ENCODE measurements at places on chromosomes 4 and X.

GRCh38 chrX:64202808-64203325, 2.6 kb downstream of the AMER1 start:
- DNase-seq, result no peak

GRCh38 chr4:54054501-54054900, 9.9 kb downstream of the CHIC2 start:
- DNase-seq, result no peak

- no peak for DNase-seq
Measured at GRCh38 chrX:112759512-112759911, 79.8 kb upstream of the LHFPL1 start.

DNA sequence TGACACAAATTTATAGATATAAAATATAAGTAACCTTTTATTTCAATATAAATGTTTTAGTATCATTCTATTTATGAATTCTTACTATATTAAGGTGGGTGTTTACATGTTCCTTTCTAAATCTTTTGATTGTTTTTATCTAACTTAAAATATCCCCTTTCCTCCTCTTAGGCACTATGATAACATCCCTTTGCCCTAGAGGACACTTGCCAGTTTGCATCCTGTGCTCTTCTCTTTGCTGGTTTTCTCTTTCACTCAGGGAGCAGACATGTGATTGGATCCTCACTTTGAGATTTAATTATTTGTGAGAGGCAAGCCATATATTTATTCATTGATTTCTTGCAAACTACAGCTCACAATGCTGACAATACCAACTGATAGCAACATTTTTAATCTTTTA, 16.2 kb downstream of the LRIT3 start:
- no peak for DNase-seq

GRCh38 chr4:42603862-42604261, 53.0 kb downstream of the ATP8A1 start:
- no peak for DNase-seq

GRCh38 chr4:14446904-14447303, 555.4 kb upstream of the CPEB2 start:
- DNase-seq, result no peak

DNA sequence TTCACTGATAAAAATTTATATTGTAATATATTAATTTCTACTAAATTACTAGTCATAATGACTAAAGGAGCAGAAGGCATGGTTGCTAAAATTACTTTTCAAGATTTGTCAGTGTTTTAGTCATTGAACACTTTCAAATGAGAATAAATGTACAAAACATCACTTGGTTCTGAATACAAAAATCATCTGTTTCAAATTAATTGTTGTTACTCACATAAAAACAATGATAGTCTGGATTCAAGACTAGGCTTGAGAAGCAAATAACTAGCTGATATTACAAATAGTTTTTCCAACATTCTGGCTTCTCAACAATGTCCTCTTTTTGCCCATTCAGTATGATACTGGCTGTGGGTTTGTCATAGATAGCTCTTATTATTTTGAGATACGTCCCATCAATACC, 112.5 kb downstream of the ANAPC10 start:
- no peak for DNase-seq

- no peak for DNase-seq
Measured at GRCh38 chr4:79676705-79677104, 268.7 kb upstream of the GK2 start.

DNA sequence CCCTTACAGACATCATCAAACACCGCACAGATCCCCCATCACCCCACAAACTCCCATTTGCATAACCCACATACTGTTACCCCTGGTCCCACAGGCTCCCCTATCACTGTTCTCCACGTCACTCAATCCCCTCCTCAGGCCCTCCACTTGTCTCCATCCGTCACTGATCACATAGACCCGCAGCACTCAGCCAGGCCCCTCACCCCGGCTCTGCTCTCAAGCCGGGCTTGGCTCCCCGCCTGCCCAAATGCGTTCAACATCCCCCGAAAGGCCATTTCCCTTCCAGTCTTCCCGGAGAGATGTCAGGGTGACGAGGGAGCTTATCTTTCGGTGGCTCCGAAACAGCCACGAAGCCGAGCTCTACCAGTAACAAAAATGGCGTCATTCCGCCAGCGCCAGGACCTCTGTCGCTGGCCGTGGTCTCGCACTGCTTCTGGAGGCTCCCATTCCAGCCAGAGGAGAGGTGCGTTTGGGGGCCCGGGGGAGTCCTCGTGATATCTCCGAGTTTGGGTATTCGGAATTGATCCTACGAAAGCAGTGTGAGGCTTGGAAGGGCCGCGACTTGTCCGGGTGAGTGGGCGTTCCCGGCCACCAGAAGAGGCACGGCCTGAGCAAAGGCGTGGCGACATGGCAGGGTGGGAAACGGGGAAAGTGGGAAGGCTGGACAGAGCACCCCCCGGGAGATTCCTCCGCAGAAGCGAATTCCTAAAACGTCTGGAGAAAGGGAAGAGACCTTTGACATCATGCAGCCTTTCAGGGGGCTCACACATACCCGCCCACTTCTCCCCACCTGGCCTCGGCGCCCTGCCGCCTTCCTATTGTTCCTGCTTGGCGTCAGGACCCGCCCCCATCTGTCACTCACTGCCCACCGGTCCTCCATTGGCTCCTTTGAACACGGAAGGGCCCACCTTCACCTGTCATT, at the start of gene ZNF630:
Gene ZNF630, minus strand, starts transcription at position 577 of the 922 bp plus-strand sequence. CDS start 4,754 bp downstream, outside the sequence.
- DNase-seq, result peak; percentile 27

- no peak for DNase-seq
Measured at GRCh38 chr4:55396308-55397125, 760 bp downstream of the TMEM165 start.

GRCh38 chr4:174408841-174409552, 113.3 kb downstream of the HPGD start:
- no peak for DNase-seq

DNA sequence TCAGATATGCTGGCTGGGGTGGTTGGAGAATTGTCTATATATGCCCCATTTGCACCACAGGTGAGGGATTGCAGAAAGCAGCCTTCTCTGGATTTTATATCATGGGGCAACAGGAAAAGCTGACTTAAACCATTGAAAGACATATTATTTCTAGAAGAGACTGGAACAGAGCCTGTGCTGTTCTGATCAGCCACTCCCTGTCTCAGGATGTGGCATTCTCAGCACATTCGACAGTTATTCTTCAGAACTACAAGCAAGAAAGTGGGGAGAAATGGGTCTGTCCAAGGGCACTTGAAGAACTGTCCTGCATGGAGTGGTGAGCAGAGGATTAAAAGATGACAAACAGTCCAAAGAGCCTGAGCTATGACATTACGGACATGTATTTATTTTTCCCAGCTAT, 67.8 kb upstream of the EPHA5 start:
- DNase-seq, result no peak

GRCh38 chr4:8330821-8331574, 61.4 kb downstream of the HTRA3 start:
- DNase-seq, result no peak

DNA sequence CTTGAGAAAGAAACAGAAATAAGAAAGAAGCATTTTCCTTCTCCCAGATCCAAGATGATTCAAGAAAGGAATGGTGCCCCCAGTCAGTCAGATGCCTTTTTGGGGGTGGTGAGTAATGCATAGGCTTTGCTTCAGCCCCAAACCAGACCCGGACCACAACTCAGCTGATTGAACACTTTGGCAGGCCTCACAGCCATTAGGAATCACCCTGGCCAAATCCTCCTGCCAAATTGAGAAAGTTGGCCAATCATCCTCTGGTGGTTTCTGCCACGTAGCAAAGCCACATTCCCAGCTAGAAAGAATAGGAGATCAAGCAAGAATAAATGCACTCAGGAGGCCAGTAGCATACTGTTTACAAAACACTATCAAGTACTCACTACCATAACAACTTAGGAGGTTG, 33.7 kb downstream of the FRMD7 start:
- DNase-seq, result no peak

DNA sequence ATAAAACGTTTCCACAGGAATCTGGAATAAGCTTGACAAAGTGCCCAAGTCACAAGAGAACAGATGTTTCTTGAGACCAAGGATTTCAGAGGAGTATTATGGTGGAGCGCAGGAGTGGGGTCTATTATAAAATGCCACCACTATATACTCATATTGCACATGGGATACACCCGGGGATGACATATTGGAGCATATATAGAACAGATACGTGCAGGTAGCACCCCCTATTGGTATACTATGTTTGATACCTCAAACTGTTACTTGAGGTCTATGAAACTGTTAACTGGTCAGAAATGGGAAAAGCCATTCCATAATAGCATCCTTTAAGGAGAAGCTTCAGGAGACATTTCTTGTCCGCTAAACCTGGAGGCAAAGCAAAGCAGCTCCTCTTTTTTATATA, 86.0 kb downstream of the PCYT1B start:
- DNase-seq, result no peak

DNA sequence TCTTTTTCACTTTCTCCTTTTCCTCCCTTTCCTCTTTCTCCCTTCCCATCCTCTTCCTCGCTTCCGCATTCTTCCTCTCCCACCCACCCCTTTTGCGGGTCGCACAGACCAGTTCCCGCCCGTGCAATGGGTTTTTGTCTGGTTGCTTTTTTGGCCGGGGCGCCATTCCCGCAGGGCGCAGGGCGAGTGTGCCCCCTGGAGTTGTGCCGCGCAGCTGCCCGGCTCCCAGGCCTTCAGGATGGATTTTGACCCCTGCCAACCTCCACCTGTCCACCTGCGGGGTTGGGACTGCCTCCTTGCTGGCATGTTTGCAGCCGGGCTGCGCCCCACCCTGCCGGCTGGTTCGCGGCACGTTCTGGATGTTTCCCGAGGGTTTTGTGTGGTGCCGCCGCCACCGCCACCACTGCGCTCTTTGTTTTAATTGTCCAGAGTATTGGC, 578 bp upstream of the SEL1L3 start:
- no peak for DNase-seq

- no peak for DNase-seq
Measured at GRCh38 chr4:20305976-20306375, 54.3 kb downstream of the SLIT2 start.

DNA sequence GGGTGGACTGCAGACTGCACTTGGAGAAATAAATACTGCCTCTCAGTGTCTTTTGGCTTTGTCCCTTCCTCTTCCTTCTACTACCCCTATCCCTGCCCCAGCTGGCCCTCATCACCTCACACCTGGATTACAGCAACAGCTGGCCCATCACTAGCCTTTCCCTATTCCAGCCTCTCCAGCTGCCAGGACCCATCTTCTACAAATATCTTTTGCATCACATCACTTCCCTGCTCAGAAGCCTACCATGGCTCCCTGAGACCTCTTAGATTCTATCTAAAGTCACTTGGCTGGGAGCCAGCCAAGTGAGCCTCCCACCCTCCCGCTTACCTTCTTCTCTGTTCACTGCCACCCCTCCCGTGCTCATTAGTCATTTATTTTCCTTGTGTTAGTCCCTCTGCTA, 66.8 kb downstream of the TSC22D3 start:
- DNase-seq, result no peak

GRCh38 chr4:102641793-102642192, 119.0 kb downstream of the MANBA start:
- no peak for DNase-seq

DNA sequence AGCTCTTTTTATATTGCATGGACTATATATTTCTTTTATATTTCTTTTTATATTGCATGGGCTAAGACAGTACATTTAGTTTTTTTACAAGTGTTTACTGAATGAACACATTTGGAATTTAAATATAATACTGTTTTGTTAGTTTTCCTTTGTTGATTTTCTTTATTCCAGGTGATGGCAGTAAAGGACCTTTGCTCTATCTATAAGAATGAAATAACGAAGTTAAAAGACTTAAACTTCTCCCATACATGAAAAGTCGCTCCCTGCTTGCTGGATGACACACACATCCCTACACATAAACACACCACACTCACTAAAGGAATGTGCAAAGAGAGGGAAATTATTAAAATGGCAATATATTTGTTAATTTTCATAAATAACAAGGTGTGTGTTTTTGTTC, 102.5 kb upstream of the ANXA10 start:
- DNase-seq, result no peak

GRCh38 chrX:100685997-100686305, 42.0 kb downstream of the SRPX2 start:
- DNase-seq, result no peak

DNA sequence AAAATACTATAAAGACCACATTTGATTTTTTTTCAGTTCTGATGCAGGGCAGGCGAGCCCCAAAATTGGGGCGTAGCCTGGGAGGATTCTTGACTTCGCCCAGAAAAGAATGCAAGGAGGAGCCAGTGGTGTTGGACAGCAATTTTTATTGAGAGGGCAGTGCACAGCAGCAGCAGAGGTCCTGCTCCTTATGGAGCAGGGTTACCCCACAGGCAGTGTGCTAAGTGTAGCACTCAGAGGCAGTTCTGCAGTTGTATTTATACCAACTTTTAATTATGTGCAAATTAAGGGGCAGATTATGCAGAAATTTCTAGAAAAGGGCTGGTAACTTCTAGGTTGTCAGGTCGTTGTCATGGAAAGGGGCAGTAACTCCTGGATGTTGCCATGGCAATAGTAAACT, 69.9 kb downstream of the GASK1B start:
- no peak for DNase-seq

All from stimulated activated CD8-positive, alpha-beta memory T cell treated with anti-CD3 and anti-CD28 coated beads, Interleukin-7, amount 100 ng/mL, for 1 hour (primary cell).